Psoas muscle (tissue), 8 donors: ENCODE measurements at places on chromosomes 11 and 22. TPM values are rescaled to one million over a fixed set of nuclear protein-coding genes. Genes with fewer than 3 reads are reported as not detected.
A peak's percentile ranks its signal among the peaks of the same experiment; 100 is the strongest.

GRCh38 chr22:33337524-33337923 is 279.3 kb upstream of the SYN3 start:
- no peak for DNase-seq

GRCh38 chr22:41535244-41535643 is 9.0 kb downstream of the POLR3H start:
- DNase-seq = no peak

- peak; percentile 66 for DNase-seq
Measured at GRCh38 chr22:44309137-44309536, 3.6 kb downstream of the SHISAL1 start.

GRCh38 chr11:10505278-10506007 is 35.5 kb downstream of the RNF141 start:
- DNase-seq = no peak

DNA sequence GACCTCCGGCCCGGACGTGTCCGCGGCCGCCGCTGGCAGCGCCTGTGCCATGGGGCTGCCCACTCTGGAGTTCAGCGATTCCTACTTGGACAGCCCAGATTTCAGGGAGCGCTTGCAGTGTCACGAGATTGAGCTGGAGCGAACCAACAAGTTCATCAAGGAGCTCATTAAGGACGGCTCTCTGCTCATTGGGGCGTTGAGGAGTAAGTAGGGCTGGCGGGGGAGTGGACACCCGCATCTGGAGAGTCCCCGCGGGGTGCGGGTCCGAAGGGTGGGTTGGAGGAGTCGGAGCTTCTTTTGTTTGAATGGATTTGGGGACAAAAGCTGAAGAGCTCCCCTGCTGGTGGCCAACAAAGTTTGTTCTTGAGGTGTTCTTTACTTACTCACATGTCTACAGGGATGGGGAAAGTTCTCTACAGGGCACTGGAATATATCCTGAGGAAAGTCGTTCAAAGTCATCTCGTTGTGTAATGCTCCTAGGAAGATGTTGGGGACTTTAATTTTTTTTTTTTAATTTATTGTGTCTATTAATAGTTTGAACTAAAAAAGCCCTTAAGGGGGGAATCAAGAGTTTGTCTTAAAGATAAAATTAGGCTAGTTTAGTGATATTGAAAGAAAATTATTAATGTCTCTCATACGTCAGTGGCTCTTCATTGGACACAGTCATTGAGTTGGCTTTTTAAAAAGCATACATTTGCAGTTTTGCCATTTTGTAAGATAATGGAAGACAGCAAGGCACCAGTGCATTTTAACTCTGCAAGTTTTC is 725 bp downstream of the ARHGAP42 start:
- DNase-seq = peak; percentile 56

- no peak for DNase-seq
Measured at GRCh38 chr11:2409611-2410468, 9.3 kb downstream of the TSSC4 start.

- no peak for DNase-seq
Measured at GRCh38 chr11:67053896-67054329, 2.7 kb upstream of the RHOD start.

GRCh38 chr11:40095446-40095845 is 1364.0 kb downstream of the LRRC4C start:
- no peak for DNase-seq

GRCh38 chr11:91788764-91789163 is 435.9 kb upstream of the FAT3 start:
- no peak for DNase-seq

GRCh38 chr11:8259306-8259959 is 4.2 kb downstream of the LMO1 start:
- no peak for DNase-seq

GRCh38 chr22:19176732-19177131 is 1.8 kb downstream of the SLC25A1 start:
- DNase-seq = no peak

DNA sequence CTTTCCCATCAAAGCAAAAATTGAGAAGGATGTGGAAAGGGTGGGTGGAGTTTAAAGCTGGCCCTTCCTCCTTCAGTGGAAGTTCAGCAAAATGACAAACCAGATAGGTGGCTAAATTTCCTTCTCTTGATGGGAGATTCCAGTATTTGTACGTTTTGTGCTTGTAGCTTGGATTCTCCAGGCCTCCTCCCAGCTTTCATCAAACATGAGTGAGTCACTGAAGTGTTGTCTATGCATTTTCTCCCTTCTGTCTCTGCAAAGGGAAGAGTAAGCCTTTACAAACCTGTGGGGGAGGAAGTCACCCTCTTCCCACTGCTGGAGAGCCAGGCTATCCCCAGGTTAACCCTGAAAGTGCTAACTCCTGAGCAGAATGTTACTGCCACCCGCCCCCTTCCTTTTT is 6.4 kb downstream of the MARK2 start:
- DNase-seq = no peak

- DNase-seq = no peak
Measured at GRCh38 chr11:66835768-66836405, 7.4 kb upstream of the RCE1 start.

DNA sequence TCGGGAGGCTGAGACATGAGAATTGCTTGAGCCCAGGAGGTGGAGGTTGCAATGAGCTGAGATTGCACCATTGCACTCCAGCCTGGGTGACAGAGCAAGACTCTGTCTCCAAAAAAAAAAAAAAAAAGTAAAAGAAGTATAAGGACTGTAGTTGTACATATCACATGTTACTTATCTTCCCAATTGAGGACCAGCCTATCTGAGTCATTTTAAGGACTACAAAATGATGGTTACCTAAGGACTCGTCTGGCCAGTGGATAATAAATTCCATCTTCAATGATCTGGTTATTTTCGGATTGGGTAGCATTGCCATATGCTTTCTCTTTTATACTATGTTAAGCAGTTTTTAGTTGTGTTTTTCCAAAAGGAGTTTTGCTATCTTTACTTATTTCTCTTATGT is 55.3 kb downstream of the PPFIA1 start:
- no peak for DNase-seq

DNA sequence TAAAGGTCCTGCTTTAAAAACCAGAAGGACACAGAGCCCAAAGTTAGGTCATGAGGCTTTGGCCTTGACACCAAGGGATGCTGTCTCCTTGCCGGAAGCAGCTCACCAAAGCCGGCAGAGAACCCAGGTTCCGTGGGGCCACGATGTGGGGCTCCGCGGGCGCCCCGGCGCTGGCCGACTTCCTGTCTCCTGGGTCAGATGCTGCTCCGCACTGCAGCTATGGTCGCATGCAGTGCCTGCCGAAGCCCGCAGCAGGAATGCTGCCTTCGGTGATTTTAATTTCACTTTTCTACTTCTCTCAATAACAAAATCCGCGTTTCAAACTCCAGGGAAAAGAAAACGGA is 454 bp upstream of the OTUB1 start:
- DNase-seq = no peak

GRCh38 chr22:21946262-21946925 is 6.3 kb downstream of the PPM1F start:
- DNase-seq = no peak

- DNase-seq = no peak
Measured at GRCh38 chr11:121163658-121164308, 62.7 kb downstream of the TECTA start.

The CD6 gene
- polyA plus RNA-seq = 0.05 TPM

The COA4 gene
- polyA plus RNA-seq = 138 TPM

The CARD16 gene
- polyA plus RNA-seq = 4.7 TPM

The MYO7A gene
- polyA plus RNA-seq = 1.0 TPM

The UVRAG gene
- polyA plus RNA-seq = 16.8 TPM

The OR5B21 gene
- not detected for polyA plus RNA-seq

The HBD gene
- polyA plus RNA-seq = 0.17 TPM

The OR51B4 gene
- not detected for polyA plus RNA-seq

The CCDC15 gene
- polyA plus RNA-seq = 0.29 TPM

The CDC45 gene
- polyA plus RNA-seq = 0.77 TPM

The GPHA2 gene
- polyA plus RNA-seq = not detected

The INSC gene
- polyA plus RNA-seq = not detected

The DRICH1 gene
- polyA plus RNA-seq = not detected

The KDM4E gene
- not detected for polyA plus RNA-seq

The EMID1 gene
- 0.58 TPM for polyA plus RNA-seq
